ENCODE measurements at places on chromosomes 1 and 21.

- no peak for DNase-seq
These were observed 634.5 kb downstream of the LTN1 start for GRCh38 chr21:28358170-28358569.

DNA sequence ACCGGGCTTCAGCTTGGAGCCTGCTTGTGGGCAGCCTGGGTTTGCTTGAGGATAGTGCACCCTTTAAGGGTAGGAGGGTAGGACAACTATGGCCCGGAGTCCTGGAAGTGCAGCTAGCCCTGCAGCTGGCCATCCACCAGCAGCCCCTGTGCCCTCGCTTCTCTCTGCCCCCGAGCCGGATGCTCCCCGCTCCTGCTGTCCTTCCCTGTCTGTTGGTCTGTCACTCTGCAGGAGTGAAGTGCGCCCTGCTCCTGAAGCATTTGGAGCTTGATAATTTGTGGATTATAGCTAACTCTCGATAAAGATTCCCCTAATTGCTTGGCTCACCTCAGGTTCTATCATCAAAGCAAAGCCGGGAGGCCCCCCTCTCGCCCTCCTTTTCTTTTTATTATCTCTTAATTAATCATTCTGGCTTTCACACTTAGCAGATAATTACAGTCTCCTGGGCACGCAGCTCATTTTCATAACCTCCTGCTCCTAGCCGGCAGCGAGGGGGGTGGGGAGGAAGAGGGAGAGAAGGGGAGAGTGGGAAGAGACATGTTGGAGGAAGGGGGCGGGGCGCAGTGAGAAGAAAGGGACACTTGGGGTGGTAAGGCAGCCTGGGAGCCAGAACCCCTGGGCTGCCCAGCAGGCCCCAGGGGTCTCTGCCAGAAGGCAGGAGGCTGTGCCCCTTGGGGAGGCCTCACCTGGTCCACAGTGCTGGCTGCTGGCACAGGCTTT is 14.4 kb downstream of the KIRREL1 start:
- DNase-seq: no peak

DNA sequence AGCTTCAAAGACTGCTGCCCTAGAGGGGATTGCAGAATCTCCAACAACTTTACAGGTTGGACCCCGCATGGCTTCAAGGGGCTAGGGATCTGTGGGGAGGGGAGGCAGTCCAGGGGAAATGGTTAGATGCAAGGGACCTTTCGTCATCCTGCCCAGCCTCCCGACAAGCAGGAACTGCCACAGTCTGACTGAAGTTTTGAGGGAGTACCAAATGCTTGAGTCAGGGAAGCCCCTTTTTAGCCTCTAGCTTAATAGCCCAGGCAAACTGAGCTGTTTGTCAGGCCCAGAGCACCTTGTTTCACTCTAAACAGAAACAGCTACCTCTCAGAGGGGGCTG is 1.1 kb downstream of the TOR3A start:
- DNase-seq: no peak

- no peak for DNase-seq
These were observed 5.2 kb downstream of the CAPN9 start for GRCh38 chr1:230752407-230752806.

- no peak for DNase-seq
These were observed 76.4 kb upstream of the DNAH14 start for GRCh38 chr1:224852901-224853568.

GRCh38 chr1:244173240-244173639 is 122.2 kb downstream of the ZBTB18 start:
- DNase-seq: no peak

DNA sequence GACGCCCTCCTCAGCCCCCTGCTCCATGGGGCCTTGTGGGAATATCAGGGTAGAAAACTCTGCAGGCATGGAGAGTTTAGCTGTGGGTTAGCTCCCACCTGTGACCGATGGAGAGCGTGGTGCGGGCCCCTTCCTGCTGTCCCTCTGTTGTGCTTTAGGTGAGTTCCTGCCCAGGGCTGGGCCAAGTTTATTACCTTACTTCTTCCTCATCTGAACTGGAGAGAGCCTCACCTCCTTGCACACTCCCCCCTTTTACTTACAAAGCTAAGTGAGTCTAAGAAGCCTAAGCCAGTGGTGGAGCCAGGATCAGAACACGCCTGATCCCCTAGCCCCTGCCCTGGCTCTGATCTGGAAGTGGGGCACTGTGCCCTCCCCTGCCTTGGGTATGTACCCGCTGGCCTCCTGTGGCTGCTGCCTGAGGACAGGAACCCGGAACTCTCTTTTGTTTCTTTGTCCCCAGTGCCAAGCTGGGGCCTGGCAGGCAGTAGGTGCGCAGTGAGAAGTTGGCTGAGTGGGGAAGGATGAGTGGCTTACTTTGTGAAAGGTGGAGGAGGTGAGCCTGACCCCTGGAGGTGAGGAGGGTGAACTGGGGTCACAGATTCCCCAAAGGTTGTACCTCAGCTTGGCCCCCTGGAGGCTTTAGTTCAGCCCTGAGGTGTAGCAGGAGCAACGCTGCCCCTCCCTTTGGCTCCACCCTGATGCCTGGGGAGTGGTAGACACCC is 32.9 kb downstream of the ARHGEF10L start:
- DNase-seq: no peak

DNA sequence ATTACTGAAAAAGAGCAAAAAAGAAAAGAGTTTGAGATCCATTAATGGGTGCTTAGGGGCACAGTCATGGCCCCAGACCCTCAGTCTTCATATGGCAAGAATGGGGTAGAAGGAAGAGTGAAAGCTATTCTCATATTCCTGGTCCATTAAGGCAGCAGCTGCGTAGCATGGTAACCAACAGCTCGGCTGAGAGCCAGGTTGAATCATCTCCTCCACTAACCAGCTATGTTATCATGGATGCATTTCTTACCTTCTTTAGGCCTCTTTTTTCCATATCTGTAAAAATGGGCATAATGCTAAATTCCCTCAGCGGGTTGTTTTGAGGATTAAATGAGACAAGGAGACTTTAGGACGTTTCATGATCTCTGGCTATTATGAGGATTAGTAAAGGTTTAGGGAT is 15.0 kb upstream of the SARS1 start:
- no peak for DNase-seq

DNA sequence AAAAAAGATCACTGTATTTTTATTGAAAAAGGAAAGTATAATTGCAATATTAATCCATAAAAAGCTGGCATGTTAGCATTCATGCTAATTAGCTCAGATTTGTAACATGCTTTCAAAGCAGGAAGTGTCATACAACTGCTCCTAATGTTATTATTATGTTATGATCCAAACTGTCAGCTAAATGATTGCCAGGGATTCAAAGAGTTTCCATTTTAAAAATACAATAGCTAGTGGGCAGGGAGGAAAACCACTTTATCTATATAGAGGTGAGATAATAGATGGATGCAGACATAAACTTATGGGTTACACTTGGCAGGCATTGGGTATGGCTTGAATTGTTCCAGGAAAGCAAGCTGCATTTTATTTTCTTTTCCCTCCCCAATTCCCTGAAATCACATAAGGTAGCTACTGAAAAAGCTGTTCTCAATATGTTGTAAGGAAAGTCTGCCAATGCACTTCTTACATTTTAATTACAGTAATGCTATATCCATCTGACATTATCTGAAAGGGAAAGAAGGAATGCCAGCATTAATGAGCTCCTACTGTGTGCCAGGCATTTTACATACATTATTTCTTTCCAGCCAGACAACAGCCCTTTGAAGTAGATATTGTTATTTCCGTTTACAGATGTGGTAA is 9.8 kb upstream of the MYSM1 start:
- DNase-seq: no peak

DNA sequence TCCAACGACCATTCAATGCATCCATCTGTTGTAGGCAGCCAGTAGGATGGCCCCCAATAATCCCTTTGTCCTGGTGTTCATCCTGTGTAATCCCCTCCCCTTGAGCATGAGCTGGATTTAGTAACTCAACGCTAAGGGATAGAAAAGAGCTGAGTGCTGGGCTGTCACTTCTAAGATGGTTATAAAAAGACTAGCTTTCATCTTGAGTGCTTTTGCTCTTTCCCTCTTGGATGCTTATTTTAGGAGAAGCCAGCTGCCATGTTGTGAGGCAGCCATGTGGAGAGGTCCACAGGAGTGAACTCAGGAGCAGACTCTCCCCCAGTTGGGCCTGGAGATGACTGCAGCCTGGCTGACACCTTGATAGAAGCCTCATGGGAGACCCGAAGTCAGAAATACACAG is 401.5 kb downstream of the VAV3 start:
- no peak for DNase-seq

- no peak for DNase-seq
These were observed 187.0 kb downstream of the NTMT2 start for GRCh38 chr1:170332801-170333200.

DNA sequence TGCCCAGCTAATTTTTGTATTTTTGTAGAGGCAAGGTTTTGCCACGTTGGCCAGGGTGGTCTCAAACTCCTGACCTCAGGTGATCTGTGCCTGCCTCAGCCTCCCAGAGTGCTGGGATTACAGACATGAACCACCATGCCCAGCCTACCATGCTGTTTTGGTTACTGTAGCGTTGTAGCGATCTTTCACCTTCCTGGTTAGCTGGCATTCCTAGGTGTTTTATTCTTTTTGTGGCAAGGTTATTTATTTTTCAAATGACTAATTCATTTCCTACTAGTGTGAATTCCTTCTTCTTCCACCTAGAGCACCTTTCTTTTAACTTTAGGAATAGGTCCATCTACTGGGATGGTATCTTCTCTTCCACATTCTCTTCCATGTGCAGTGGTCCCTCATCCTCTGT is 29.3 kb downstream of the TMEM200B start:
- no peak for DNase-seq

GRCh38 chr1:154743526-154744036 is 126.5 kb downstream of the KCNN3 start:
- no peak for DNase-seq

- DNase-seq: no peak
These were observed 69.7 kb upstream of the ADAM30 start for GRCh38 chr1:119966020-119966419.

DNA sequence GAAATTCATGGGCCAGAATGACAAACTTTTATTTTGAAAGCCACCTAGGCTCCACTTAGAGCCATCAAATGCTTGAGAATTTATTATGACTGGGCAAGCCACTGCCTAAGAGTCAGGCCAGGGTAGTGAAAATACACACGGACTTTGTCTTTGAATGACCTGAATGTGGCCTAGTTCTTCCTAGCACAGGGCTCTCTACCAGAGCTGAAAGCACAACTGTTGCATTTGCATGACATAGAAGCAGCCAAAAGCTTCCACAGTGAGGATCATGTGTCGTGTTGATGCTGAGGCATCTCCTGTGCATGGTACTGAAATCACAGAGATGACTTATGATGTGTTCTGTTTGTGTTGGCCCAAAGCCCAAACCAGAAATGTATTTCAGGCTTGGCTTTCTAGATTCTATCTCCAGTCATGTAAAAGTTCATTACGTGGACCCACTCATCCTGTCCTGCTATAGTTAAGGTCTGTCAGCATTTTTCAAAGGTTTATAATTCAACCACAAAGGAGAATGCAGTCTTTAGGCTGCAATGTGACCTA is 164.0 kb upstream of the UBE2U start:
- DNase-seq: peak; percentile 96

- no peak for DNase-seq
These were observed 67.9 kb upstream of the CNN3 start for GRCh38 chr1:94994805-94995204.

GRCh38 chr1:162872981-162873380 is 12.0 kb upstream of the CCDC190 start:
- DNase-seq: no peak

DNA sequence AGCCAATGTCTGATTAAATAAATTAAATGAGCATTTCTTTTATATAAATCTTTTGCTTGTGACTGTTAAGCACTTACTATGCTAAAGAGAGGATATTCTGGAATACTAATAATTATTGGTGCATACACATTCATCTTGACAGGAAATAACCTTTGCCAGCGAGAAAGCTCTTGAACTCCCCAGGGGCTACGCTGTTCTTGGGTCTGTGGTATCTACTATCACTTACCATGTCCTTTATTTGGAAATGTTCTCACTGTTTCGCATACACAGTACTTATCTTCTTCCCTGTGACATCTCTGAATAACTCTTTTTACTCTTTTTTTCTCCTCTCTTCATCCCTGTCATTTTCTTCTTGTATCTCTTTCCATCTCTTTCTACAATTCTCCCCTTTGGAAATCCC is 178.7 kb downstream of the GABPA start:
- DNase-seq: no peak

DNA sequence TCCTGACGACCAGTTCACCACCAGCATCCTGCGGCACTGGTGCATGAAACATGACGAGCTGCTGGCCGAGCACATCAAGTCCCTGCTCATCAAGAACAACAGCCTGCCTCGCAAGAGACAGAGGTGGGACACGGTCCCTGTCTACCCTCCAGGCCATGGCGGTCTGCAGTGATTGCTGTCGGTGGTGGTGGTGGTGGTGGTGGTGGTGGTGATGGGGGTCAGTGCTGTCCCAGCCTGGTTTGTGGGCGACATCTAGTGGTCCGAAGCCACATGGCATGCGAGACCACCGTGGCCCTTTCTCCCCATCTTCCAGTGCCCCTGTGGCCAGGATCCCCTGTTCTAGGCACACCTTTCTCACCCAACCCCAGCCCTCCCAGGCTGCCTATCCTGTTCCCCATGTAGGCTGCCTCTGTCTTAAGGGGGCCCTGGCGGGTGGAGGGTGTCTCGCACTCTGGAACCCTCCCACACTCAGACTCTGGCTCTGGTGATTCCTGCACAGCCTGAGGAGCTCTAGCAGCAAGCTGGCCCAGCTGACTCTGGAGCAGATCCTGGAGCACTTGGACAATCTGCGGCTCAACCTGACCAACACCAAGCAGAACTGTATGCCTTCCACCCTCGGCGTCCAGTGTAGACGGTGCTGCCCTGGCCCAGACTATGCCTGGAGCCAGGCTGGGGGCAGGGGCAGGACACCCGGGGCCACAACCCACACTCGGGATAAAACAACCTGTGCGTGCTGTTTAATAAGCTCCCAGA is 3.2 kb upstream of the SLC27A3 start:
- no peak for DNase-seq

DNA sequence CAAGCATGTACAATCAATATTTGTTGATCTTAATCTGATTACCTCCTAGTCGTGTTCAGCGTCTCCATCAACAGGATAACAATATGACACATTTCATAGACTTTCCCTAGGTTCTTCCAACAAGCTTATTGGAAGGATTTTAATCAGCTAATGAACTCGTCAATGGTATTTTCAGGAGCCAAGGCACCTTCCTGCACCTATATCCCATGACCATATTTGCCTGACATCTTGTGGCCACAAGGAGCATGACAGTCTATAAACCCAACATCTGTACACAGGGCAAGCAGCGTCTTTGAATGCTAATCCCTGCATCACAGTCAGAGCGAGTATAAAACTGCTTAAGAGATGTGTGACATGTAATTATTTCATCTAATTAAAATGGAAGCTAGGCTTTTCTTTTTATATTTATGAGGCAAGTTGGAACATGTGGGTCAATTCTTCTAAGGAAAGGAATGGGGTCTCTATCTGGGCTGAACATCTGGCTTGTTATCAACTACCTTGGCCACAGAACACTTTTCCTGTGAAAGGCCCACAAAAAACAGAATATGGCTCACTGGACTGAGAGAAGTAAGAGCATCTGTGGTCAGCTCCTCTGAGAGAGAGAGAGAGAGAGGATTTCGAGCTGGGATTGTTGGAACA is 388.8 kb downstream of the NTNG1 start:
- peak; percentile 35 for DNase-seq
